ENCODE measurements at places on chromosomes 6 and 20.

DNA sequence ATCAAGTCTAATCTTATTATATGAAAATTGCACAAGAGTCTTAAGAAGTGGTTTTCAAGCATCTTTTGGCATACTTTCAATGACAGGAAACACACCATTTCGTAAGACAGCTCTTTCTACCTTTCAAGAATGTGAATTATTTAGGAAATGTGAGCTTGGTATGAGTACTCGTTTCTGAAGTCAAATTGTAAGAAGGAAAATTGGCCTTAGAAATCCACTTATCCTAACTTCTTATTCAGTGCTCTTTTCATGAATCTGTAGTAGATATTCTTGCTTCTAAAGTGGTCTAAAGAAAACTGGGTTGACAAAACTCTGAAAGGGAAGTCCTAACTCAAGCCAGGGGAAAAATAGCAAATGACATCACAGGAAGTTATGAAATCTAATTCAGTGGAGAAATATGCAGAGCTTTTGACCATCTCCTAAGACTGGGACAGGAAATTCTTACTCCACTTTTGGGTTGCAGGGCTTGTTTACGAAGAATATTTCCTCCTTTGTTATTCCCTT, 38.5 kb upstream of the OGFRL1 start:
- DNase-seq = no peak

DNA sequence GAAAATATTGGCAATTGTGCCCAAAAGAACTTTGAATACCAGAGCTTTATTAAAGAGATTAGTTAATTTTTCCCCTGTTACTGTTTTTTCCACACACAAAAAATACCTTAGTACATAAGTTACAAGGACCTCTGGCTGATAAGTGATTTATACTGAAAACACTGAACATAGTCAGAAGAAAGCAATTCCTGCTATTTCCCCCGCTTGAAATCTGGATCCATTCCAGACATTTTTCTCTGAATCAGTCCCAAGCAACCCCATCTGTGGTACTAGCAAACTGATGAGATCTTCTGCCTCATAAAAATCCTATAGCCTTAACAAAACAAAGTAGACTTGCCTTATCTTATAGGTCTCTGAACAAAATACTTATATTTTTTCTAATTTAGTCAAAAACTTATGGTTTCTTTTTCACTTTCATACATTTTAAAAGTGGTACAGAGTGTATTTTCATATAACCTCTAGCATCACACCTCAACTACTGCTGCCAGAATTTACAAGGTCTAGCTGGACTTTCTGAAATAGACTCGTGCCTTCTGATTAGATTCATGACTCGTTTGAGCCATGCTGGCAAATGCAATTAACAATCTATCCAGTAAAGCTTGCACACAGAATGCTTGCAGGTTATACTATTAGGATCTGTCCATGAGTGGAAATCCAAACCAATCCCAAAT, 111.9 kb downstream of the TBX18 start:
- peak; percentile 61 for DNase-seq

DNA sequence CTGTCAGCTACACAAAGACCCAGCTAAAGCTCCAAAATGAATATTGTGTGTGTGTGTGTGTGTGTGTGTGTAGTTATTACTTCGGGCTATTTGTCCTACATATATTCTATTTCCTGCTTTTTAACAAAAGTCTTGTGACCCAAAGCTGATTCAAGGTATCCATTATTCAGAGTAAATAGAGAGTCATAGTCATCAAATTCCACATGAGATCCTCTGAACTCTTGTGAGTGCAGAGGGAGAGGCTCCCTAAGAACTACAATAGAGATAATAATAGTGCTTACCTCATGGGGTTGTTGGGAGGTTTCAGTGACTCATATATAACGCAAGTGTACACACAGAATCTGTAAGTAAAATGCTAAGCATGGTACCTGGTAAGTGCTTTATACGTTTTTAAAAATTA, 95.6 kb upstream of the SHLD1 start:
- peak; percentile 62 for DNase-seq

DNA sequence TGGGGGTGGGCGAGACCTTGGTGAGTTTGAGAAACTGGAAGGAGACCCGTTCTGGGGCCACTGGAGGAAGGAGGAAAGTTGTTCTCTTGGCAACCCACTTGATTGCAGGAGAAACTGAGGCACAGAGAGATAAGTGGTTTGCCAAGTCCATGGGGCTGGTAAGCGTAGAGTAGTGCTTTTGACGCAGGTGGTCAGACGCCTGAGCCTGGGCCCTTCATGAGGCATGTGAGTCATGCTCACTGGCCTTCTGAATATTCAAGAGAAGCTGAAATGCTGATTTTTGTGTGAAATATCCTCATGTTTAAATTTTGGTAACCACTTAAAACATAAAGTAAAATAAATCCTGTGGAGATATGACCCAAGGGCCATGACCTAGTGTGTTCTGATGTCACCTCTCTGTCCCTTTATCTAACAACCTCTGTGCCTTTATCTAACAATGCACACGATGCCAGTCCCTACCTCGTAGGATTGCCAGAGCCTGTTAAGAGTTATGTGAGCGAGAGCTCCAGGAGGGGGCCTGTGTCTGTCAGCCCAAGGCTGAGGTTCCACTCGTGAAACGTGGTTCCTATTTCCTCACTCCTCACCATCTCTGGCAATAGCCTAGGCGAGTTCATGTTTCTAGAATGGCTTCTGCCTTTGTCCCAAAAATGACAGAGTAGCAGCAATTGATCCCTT, 32.8 kb upstream of the PMEPA1 start:
- no peak for DNase-seq

GRCh38 chr6:168147205-168147738, 68.3 kb upstream of the FRMD1 start:
- no peak for DNase-seq

DNA sequence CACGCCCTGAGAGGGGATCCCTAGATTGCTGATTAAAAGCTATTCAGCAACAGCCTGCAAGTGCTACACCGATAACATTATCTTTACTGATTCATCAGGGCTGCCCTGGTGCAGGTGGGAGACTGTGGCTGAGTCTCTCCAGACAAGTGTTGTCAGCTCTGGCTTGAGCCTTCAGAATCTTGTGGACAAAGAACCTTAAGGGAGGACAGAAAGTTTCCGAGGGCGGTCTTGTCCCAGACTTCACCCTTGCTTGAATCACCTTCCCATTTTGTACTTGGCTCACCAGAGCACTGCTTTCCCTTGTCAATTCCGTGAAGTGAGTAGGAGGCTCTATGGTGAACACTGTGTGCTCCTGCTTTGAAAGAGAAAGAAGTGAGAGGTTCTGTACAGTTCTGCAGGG, 88.6 kb upstream of the PCSK2 start:
- no peak for DNase-seq

- no peak for DNase-seq
These were observed 5.0 kb downstream of the TCP11 start for GRCh38 chr6:35136185-35136584.

DNA sequence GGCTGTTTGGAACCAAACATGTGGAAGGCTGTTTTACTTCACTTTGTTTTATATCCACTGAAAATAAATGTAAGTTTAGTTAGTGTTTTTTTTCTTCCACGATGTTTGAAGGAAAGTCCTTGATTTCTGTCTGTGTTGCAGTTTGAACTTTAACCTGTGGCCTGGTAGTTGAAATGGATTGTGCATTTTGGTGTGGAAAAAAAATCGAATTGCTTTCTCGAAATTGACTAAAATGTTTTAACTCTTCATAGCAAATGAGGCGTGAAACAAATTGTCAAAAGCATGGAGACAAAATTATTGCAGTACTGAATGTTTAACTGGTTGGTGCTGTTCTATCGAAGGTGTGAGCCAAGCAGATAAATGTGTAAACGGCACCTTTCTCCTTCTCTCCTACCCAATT, 24.5 kb downstream of the ARID1B start:
- DNase-seq = no peak

DNA sequence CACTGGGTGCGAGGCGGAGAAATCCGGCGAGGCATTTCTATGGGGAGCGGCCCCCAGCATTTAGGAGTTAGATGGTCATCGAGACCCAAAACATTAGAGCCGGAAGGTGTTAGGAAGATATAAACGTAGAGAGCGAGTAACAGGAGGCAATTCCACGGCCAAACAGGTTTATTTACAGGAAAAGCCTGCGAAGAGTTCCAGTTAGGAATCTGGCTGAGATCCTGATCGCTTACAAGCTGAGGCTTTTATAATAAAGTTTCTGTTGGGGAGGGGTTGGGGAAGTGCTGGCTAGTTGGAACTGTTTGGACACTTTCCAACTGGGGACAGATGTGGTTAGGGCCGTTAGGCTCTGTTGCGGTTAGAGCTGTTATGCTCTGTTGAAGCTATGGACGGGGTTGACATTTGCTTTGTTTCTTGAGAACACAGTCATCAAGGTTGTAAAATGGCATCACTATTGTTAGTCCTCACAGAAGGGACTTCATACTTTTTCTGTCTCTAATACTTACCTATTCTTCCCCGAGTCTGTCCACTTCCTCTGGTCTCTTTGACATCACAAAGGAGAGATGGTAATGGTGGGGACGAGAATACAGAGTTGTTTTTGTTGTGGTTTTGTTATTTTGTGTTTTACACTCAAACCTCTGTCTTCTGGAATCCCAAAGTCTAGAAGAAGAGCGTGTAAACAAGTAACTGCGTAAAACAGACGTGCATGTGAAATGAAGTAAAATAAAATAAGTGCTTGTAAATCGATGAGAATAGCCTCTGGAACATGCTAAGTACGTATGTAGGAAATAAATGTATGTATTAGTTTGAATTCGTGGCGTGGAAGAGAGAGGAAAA, 554 bp upstream of the ZSCAN31 start:
- peak; percentile 65 for DNase-seq

- no peak for DNase-seq
These were observed 222.6 kb downstream of the BCAS1 start for GRCh38 chr20:53847837-53848170.

DNA sequence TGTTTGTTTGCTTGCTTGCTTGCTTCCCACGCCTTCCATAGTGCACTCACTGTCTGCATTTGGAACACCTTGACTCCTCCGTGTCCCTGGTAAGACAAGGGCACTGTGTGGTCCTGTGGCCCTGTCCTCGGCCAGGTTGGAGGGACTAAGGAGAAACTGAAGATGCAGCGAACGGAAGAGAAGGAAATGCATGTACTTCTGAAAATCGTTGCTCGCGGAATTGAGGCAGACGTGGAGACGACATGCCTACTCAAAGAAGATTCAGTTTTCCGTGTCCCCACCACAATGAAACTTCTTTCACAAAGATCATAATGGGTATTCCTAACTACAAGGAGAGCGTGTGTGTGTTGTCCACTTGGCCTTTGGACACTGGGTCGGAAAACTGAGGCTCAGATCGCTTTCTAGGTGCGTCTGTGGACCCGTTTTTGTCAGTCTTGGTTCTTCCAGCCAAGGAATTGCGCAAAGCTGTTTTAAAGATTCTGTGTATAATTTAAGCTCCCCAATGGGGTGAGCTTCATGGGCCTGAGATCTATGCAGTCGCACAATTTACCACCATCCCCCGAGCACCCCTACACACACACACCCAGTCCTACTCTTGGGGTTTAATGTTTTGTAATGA, 120.4 kb upstream of the ZNF184 start:
- DNase-seq = no peak

DNA sequence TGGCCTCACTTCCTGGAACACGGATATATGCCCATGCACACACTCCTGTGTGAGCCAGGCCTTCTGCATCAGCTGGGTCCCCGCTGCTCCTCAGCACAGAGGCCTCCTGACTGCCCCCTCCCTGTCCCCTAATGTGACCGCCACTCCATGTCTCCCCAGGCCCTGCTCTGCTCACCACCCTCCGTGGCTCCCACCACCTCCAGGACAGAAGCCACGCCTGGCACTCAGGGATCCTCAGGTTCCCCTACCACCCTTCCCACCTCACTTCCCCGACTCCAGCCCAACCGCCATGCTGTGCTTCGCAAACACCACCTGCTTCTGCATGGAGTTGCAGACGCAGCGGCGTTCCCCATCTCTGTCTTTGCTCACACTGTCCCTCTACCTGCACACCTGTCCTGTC, 4.3 kb upstream of the SRC start:
- DNase-seq = no peak

- no peak for DNase-seq
These were observed 29.9 kb upstream of the AGPAT4 start for GRCh38 chr6:161303628-161304340.

DNA sequence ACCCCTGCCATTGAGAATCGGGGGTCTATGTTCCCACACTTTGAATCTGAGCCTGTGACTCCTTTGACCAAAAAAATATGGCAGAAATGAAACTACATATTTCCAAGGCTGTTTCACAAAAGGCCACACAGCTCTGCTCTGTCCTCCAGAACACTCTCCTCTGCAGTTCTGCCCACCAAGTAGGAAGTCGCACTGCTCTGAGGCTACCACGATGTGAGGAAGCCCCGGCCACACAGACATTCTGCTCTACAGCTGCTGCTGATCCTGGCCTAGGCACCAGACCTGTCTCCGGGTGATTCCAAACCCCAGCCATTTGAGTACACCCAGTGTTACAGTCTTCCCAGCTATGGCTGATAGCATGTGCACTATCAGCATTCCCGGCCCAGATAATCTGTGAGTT, 85.1 kb downstream of the LYRM4 start:
- DNase-seq = no peak

DNA sequence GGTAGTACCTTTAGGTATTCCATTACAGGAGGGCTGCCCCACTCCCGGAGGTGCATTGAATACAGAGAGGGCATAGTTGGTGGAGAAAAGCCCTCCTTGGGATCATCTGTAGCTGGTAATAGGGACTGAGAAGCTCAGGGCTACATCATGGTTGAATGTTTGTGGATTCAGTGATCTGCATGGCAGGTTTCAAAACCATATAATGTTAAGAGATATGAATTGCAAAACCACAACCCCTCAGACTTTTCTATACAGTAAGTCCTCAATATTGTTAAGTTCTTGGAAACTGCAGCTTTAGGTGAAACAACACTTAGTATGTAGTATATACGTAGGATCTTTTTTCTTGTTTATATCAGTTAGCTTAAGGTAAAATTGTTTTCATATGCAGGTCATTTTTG, 11.3 kb downstream of the TULP4 start:
- no peak for DNase-seq

DNA sequence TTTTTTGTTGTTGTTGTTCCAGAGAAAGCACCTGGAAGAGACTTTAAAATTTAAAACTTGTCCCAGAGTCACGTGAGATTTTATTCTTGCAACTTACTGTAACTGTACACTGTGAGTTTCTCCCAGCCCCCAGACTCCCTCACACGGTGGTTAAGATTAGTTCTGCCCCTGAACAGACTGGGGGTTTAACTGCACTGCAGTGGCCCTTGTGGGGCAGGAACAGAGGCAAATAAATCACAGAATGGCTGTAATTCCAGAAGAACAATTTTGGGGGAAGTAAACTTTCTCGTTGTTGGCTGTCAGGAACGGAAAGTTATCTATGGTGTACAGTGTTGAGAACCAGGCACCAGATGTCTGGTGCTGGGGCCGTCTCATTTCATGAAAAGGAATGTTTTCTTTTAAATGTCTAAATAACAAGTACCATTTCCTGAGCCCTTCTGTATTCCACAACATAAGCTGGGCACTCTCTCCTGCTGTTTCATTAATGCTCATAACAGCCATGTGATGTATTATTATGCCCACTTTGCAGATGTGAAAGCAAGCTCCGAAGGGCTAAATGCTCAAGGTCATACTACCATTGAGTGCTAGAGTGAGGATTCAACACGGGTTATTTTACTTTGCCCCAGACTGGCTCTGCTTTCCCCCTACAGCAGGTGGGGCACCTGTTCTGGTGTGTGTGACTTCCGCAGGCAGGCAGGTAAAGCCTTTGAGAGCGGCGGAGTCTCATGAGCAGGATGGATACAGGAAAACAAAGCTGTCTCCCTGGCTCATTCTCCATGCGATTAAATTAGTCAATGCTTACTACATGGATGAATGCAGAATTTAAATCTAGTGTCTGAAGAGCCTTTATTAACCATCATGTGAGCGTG, 30.5 kb downstream of the CNKSR3 start:
- no peak for DNase-seq

Data from kidney epithelial cell (primary cell).